ENCODE measurements at places on chromosomes 7 and 10. TPM values are rescaled to one million over a fixed set of nuclear protein-coding genes. Genes with fewer than 3 reads are reported as not detected.

The PHKG1 gene
- total RNA-seq, result not detected

The STK31 gene
- not detected for total RNA-seq

The CRYGN gene
- total RNA-seq, result not detected

The LYZL1 gene
- not detected for total RNA-seq

The GIMAP8 gene
- total RNA-seq, result 0.81 TPM

The ELN gene
- 36.3 TPM for total RNA-seq

The SFTPD gene
- 0.36 TPM for total RNA-seq

The CALML5 gene
- total RNA-seq, result not detected

The LIPK gene
- not detected for total RNA-seq

The ODAD2 gene
- total RNA-seq, result not detected

The DRGX gene
- total RNA-seq, result not detected

The ELAPOR2 gene
- total RNA-seq, result 1.3 TPM

The BTBD16 gene
- total RNA-seq, result not detected

The OPALIN gene
- total RNA-seq, result not detected

The UPK3B gene
- not detected for total RNA-seq

The CNPY1 gene
- total RNA-seq, result not detected

The BEND7 gene
- total RNA-seq, result 0.81 TPM

The SHH gene
- not detected for total RNA-seq

The SPACDR gene
- not detected for total RNA-seq

The FKBP6 gene
- not detected for total RNA-seq

The HOXA6 gene
- total RNA-seq, result not detected

The TMEM168 gene
- 14.6 TPM for total RNA-seq

The FEZF1 gene
- not detected for total RNA-seq

The PRLHR gene
- not detected for total RNA-seq

The GFRA1 gene
- total RNA-seq, result 0.36 TPM

The HNRNPF gene
- total RNA-seq, result 160 TPM

The GJD4 gene
- total RNA-seq, result not detected

The CALCR gene
- not detected for total RNA-seq

The FAM241B gene
- total RNA-seq, result not detected

The SLC39A12 gene
- total RNA-seq, result not detected

The MOGAT3 gene
- not detected for total RNA-seq

The CYP3A4 gene
- total RNA-seq, result not detected

The GPR141 gene
- not detected for total RNA-seq

The HIF1AN gene
- 4.3 TPM for total RNA-seq

The KNDC1 gene
- total RNA-seq, result 0.36 TPM

The TMEM229A gene
- 2.1 TPM for total RNA-seq

The PNLIPRP1 gene
- total RNA-seq, result not detected

The LRRTM3 gene
- total RNA-seq, result not detected

The EXOC6 gene
- 3.6 TPM for total RNA-seq

The PAPSS2 gene
- 220 TPM for total RNA-seq

The SLC26A5 gene
- total RNA-seq, result not detected

The TNPO3 gene
- 32.9 TPM for total RNA-seq

The ASB15 gene
- not detected for total RNA-seq

All from cardiac atrium fibroblast (primary cell).